ENCODE measurements at places on chromosomes 1 and 21.

- DNase-seq: no peak
These were observed 249.9 kb downstream of the TNR start for GRCh38 chr1:175493321-175494010.

- peak; percentile 73 for DNase-seq
These were observed 57.9 kb upstream of the FMOD start for GRCh38 chr1:203408486-203409481.

GRCh38 chr1:98019747-98020146 lies 98.9 kb upstream of the DPYD start:
- DNase-seq: no peak

DNA sequence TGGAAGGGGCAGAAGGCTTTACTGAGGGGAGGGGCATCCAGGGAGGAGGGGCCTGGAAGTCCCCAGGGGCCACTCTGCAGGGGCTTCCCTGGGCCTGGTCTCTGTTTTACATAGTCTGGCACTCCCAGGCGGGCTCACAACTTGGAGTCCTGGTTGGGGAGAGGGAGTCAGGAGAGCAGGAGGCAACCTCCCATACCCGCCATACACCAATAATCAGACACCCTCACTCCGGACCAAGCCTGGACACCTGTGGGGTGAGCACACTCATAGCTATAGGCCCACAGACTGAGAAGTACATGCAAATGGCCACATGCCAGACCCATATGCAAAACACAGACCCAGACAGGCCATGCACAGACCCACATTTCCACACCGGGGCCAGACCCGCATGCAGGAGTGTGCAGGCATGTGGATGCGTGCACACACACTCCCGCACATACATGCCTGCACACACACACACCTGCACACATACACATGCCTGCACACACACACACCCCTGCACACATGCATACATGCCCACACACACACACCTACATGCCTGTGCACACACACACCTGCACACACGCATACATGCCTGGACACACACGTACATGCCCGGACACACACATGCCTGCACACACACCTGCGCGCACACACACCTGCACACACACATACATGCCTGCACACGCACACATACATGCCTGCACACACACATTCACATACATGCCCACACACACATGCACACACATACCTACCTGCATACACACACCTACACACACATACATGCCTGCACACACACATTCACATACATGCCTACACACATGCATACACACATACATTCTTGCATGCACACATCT lies 89.5 kb upstream of the RUNX3 start:
- no peak for DNase-seq

DNA sequence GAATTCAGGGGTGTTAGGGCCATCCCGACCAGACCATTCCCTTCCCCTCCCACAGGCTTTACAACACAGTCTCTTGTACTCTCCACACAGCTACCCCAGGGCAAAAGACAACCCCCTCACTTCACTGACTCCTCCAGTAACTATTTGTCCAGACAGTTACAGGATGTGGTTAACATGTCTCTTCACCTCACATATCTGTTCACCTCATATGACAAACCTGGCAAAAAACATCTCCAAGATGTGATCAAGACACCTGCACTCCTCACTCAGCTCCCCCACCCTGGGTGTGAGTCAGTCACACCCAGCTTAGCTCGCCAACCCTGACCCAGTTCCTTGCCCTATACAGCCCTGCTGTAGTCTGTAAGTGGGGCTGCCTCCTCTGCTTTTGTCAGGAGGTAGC lies 490.5 kb upstream of the CHRM3 start:
- DNase-seq: no peak

GRCh38 chr1:204887846-204888245 lies 17.2 kb downstream of the NFASC start:
- DNase-seq: no peak

DNA sequence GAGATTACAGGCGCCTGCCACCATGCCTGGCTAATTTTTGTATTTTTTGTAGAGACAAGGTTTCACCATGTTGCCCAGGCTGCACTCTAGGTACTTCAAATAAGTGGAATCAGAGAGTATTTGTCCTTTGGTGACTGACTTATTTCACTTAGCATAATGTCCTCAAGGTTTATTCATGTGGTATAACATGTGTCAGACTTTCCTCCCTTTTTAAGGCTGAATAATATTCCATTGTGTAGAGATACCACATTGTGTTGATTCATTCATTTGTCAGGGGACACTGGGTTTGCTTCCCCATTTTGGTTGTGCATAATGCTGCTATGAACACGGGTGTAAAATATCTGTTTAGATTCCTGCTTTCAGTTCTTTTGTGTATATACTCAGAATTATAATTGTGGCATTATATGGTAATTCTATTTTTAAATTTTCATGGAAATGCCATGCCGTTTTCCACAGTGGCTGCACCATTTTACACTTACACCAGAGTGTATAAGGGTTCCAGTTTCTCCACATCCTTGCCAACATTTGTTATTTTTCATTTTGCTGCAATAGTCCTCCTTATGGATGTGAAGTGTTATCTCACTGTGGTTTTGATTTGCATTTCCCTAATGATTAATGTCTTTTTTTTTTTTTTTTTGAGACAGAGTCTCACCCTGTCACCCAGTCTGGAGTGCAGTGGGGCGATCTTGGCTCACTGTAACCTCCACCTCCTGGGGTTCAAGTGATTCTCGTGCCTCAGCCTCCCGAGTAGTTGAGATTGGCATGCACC lies 35.1 kb downstream of the IL6R start:
- DNase-seq: no peak

- no peak for DNase-seq
These were observed 21.0 kb upstream of the SLC44A3 start for GRCh38 chr1:94799206-94799605.

- DNase-seq: peak; percentile 97
These were observed 638 bp upstream of the TUFT1 start for GRCh38 chr1:151539321-151540020.

DNA sequence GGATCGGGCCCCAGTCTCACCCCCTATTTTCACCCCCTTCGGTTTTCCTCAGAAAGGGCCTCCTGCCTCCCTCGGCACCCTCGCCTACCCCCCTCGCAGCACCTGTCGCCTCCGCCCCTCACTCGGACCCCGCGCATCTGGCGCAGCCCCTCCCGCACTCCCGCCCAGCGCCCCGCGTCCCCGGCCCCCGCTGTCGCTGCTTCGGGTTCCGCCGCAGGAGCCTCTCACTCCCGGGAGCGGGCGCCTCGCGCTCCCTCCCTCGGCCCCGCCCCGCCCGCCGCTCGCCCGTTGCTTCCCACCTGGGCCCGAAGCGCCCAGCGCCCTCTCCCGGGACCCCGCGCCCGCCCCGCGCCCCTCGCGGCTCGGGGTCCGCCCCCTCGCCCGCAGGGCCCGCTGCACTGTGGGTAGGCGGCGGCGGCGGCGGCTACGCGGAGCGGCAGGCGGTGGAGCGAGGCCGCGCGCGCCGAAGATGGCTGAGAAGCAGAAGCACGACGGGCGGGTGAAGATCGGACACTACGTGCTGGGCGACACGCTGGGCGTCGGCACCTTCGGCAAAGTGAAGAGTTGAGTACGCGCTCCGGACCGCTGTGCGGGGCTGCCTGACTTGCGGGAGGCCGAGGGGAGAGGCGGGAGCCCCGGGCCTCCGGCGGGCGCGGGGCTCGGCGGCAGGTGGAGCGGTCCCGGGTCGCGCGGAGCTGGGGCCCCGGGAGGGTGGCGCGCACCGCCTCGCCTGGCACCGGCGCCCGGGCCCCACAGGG lies at the start of gene PRKAA2:
PRKAA2 (plus strand) TSS at position 396 of the 758 bp plus-strand sequence; CDS start at position 470, 74 bp downstream.
- no peak for DNase-seq

GRCh38 chr1:84997667-84998600 lies 1.0 kb upstream of the MCOLN2 start:
- DNase-seq: no peak

DNA sequence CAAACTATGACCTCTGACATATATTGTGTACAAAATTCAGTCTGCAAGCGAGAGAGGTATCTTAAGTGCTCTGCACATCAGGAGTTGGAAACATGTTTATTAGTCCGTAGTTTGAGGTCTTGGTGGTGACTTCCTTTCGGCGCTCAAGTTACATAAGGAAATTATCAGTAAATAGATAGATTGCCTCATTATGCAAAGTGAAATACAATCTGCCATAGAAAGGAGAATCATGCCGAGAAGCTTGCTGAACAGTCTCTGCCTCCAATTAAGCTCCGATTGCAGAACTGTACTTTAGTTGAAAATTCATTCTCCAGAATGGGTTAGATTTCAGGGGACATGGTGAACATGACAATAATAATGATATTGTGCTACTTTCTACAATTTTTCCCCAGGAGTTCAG lies 271.8 kb downstream of the BRINP2 start:
- DNase-seq: no peak

DNA sequence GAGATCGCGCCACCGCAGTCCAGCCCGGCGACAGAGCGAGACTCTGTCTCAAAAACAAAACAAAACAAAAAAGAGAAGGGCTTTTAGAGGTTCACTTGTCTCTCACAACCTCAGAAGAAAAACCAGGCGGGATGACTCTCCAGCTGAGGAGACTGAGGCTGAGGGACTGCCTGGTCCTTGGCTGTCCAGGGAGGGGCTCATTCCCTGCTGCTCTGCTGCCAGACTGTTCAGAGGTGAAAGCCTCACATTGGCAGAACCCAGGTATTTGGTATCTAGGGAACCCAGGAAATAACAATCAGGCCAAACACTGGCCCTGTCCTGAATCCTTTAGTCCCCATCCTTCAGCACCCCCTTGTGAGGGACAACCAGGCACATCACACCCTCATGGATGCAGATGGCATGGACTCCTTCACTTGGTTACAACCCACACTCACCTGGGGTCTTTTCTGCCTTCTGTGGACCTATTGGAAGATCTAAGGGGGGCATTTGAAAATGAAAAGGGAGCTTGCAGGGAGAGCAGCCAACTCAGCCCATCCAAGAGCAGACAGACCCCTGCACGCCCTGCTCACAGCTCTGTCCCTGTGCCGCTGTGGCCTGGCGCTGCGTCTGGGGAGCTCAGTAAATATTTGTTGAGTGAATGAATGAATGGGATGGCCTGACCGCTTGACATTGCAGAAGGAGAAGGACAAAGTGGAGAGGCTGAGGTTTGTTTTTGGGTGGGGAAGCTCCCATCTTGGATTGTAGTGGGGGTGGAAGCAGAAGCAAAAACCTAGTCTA lies 33.4 kb downstream of the CD247 start:
- no peak for DNase-seq

DNA sequence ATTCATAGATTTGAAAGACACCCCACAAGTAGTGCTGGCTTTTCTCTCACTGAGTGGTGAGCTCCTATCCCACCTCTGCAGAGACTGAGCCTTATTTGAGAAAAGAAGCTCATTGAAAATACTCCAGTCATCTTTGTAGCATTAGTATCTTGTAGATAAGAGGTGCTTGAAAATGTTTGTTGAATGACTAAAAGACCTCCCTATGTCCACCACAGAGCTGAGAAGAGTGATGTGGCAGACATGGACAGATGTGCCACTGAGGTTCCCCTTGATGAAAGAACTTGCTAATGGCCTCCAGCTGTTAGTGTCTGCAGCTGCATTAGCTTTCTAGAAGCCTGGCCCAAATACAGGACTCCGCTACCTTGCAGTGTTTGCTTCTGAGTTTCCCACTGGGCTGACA lies 29.3 kb upstream of the ZBTB8A start:
- no peak for DNase-seq

GRCh38 chr21:27021046-27021445 lies 54.2 kb upstream of the ADAMTS5 start:
- no peak for DNase-seq

DNA sequence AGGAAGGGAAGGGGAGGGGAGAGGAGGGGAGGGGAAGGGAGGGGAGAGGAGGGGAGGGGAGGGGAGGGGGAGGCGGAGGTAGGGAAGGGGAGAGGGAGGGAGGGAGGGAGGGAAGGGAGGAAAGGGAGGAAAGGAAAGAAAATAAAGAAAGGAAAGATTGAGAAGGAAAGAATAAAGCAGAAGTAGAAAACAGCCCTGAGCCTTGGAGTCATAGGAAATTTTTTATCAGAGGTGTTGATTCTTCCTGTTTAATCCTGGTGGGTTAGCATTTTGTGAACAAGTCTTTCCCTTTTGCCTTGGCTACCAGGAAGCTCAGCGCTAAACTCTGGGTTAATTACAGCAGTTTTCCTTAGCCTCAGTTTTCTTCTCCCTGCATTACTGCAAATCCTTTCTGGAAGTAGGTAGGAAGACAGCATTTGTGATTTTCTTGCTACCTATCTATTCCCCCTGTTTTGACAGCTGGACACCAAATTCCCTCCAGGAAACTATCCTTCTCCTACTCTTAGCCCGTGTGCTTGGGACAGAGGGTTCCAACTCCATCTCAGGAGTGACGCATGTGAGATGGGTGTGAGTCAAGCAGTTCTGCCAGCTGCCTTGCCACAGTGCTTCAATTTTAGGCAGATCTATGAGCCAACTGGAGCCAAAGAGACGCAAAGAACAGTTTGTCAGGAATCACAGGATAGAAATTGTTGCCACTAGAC lies 26.9 kb downstream of the TOMM20 start:
- peak; percentile 87 for DNase-seq

GRCh38 chr1:9280015-9280860 lies 12.5 kb upstream of the SPSB1 start:
- peak; percentile 94 for DNase-seq

- DNase-seq: no peak
These were observed 36.9 kb upstream of the IFI16 start for GRCh38 chr1:158972841-158973240.

GRCh38 chr1:62900566-62900965 lies 116.6 kb downstream of the ATG4C start:
- no peak for DNase-seq

DNA sequence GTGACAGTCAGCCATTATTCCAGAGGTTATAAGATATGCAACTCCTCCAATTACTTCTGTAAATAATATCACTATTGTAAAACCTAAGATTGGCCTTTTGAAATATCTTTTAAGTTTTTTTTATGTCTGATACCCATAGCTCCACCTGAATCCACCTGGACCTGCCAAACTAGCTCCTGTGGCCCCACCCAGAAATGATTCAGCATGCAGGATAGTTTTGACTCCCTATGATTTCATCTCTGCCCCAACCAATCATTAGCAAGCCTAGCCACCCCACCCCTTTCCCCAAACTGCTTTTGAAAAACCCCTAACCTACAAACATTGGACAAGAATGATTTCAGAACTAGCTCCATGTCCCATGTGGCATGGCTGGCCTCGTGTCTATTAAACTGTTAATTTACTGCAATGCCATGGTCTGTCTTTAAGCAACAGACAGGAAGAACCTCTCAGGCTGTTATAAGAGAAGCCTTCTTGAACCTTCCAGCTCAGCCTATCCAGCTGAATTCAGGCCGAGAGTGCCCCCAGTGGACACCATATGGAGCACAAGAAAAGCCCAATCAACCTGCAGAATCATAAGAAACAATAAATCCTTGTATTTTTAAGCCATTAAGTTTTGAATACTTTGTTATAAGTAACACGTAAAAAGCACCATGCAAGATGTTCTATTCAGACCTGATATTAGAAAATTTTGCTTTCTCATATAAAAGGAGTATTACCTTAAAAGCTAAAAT lies 263.0 kb upstream of the ZRANB2 start:
- DNase-seq: no peak

- no peak for DNase-seq
These were observed 187.5 kb downstream of the ADSS2 start for GRCh38 chr1:244264163-244264562.

- no peak for DNase-seq
These were observed 206.4 kb upstream of the LMO4 start for GRCh38 chr1:87122243-87122642.

- DNase-seq: no peak
These were observed 3.2 kb upstream of the NBPF3 start for GRCh38 chr1:21436488-21437340.

Measured in LHCN-M2 (cell line).